ENCODE measurements at places on chromosomes 12 and 14. TPM values are rescaled to one million over a fixed set of nuclear protein-coding genes. Genes with fewer than 3 reads are reported as not detected.
A peak's percentile ranks its signal among the peaks of the same experiment; 100 is the strongest.

DNA sequence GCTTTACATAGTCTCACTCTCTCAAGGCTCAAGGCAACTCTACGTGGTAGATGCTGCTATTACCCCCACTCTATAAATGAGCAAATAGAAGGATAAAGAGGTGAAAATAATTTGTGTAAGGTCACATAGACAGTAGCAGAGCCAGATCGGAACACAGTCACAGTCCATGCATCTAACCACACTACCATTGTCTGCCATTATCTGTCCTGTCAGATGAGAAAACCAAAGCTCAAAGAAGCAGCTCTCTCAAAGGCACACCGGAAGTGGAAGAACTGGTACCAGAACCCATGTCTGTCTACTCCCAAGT is 134.4 kb upstream of the NUDT4 start:
- no peak for DNase-seq

Gene NTF3
- total RNA-seq, result 1.7 TPM

DNA sequence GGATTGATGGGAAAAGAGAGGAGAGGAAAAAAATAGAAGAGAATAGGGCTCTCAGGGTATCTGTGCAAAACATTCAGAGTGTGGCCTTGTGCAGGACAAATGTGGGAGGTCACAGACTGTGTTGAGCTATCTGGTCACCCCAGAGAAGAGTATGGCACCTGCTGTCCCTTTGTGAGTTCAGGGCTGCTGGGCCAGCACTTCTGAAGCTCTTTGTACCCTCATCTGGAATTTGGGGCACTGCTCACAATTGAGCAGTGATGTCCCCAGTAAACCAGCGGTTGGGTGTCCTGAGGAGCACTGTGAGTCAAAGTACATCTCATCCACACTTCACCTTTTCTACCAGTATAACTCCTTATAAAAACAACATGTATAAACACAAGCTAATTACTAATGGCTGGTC is 2.6 kb upstream of the KRT81 start:
- DNase-seq, result no peak

Gene ZNF410
- 110 TPM for total RNA-seq

GRCh38 chr14:101188571-101188915 is 285.0 kb upstream of the RTL1 start:
- DNase-seq, result peak; percentile 6

DNA sequence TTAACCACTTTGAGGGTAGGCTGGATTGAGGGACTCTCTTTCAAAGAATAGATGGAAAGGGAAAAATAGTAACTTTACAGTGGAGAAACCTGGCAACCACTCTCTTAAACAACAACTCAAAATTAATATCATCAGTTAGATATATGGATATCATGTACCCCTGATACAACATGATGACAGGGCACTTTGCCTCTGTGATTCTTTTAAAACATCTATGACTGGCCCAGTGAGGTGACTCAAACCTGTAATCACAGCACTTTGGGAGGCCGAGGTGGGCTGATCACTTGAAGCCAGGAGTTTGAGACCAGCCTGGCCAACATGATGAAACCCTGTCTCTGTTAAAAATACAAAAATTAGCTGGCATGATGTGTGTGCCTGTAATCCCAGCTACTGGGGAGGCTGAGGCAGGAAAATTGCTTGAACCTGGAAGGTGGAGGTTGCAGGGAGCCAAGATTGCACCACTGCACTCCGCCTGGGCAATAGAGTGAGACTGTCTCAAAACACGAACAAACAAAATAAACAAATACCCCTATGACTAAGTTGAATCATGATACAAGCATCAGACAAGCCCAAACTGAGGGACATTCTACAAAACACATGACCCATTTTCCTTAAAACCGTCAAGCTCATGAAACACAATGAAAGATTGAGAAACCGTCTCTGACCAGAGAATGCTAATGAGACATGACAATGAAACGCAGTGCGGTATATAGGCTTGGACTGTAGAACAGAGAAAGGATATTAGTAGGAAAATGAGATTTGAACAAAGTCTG is 26.4 kb upstream of the SLC7A8 start:
- DNase-seq, result peak; percentile 83

DNA sequence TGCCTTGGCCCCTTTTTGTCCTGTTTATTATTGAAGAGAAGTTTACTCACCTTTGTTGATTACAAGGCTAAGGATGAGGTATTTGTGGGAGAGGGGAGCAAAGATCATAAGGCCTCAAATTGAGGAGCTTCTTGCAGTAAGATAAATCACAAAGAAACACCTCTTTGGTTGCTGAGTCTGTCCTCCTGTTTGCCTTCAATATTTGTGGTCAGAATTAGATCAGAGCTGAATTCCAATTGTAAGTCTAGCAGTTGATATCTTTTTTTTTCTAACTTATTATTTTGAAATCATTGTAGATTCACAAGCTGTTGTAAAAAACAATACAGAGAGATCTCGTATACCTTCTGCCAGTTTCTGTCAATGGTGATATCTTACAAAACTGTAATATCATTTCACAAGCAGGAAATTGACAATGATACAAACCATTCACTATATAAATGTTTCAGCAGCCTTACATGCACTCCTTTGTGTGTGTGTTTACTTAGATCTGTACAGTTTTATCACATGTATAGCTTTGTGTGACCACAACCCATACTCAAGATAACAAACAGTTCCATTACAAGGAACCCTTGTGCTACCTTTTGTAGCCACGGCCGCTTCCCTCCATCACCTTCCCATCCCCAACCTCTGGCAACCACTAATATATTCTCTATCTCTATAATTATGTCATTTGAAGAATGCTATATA is 97.4 kb downstream of the KICS2 start:
- DNase-seq, result no peak

DNA sequence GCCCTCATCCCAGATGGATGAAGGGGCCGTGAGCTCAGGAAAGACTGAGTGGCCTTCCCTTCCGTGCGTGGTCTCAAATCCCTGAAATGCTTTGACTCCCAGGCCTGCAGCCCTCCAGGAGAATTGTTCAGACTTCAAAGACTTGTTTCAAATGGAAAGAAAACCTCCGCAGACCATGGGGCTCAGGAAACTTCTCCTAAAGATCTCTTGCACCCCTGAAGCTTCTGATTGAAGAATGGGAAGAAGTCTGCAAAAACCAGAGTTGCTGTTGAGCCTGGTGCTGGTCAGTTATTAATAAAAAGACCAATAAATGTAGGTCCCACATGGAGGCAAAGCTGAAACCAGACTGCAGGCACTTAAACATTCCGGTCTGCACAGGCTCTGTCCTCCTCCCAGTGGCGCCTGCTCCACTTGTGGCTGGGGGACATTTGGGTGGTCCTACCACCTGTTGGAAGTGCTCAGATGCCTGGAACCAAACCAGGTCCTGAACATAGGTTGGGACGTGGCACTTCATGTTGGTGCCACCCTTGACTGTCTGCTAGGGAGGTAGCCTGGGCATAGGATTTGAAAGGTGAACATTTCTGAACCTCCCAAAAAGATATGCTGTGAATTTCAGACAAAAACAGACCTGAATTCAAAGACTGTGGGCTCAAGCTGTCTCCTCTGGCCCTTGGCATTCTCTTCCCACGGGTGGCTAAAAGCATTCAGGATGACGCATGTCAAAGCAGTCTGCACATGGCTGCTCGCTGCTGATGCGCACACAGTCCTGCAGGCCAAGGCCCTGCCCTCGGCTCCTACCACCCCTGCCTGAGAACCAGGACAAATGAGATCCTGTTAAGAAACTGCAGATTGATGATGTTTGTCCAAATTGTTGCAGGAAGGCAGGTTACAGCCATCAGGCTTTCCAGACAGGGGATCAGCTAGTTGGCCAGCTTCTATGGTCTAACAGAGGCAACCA is 36.2 kb upstream of the MEG3 start:
- no peak for DNase-seq

- no peak for DNase-seq
These were observed 70.8 kb upstream of the TMCC3 start for GRCh38 chr12:94721173-94721572.

DNA sequence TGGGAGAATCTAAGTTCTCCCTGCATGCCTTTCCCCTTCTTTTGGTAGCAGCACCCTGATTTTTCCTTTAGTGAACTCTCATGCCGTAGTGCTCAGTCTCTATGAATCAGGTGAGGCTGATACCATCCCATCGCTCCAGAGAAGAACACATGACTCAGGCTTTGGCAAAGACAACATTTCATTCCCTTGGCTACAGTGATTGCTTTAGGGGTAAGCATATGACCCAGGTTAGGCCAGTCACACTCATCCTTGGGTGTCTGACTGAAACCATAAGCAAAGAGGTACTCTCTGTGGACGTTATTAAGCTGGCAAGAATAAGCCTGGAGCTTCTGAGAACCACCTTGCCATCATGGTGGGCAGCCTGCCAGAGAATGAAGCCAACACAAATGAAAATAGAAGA is 141.8 kb downstream of the MYRFL start:
- peak; percentile 15 for DNase-seq

GRCh38 chr14:63896278-63896720 is 43.5 kb downstream of the SYNE2 start:
- DNase-seq, result peak; percentile 83

Gene SERPINA3
- 0.15 TPM for total RNA-seq

DNA sequence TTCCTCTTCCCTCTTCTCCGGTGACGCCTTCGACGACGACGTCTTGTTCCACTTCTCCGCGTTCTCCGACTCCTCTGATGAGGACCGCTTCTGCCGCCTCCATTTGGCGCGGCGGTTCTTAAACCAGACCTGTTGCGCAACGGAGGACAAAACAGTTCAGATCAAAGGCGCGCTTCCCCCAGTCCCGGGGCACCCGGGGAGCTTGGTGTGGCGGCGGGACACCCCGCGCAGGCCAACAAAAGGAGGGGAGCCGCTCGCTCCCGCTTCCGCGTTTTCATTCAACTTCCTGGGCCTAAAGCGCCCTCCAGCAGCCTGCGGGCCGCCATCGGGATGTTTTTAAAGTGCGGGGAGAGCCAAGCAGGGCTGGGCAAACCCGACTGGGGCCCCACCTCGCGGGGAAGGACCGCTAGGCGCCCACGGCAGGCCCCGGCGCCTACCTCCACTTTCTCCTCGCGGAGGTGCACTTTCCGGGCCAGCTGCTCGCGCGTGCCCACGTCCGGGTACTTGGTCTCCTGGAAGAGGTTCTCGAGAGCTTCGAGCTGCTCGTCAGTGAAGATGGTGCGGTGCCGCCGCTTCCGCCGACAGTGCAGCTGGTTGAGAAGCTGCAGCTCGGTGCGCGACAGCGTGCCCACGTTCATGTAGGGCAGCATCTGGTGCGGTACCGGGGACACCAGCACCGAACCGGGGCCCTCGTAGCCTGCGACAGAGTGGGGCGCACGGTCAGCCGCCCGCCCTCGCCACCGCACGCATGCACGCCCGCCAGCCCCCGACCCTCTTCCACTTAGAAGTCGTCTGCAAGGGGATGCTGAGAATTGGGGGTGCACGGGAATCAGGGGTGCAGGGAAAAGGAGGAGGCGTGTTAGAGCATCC is 1.2 kb downstream of the GSC start:
- DNase-seq, result no peak

- peak; percentile 79 for DNase-seq
These were observed 1.3 kb upstream of the RASSF3 start for GRCh38 chr12:64608901-64609535.

Gene KCNC2
- total RNA-seq, result not detected

DNA sequence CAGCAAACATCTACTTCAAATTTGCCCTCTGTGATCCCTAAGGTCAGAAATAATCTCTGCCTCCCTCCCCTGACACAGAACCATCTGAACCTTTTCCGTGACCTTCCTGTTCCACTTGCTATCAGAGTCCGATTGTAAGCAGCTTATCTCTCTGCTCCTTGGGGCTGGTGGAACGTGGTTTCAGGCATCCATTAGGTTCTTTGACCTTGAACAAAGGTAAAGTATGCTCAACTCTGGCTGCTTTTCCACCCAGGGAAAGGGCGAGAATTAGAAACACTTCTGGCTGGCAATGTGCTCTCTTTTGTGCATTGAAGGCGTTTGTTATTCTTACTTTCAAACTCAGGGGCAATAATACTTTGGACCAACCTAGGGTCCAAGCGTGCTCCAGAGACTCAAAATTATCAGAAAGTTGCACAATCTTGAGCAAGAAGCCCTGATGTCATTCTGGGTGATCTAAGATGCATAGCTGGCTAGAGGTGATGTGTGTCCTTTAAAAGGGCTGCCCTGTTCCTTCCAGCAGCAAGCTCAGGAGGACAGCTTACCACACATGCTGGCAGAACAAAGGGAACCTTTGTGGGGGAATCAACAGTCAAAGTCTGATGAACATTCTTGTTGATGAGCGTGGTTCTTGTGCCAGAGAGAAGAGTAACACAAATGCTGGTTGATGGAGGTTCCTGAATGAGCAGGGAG is 29.8 kb downstream of the ADGRD1 start:
- DNase-seq, result no peak

GRCh38 chr14:65433157-65433556 is 20.6 kb downstream of the FUT8 start:
- no peak for DNase-seq

DNA sequence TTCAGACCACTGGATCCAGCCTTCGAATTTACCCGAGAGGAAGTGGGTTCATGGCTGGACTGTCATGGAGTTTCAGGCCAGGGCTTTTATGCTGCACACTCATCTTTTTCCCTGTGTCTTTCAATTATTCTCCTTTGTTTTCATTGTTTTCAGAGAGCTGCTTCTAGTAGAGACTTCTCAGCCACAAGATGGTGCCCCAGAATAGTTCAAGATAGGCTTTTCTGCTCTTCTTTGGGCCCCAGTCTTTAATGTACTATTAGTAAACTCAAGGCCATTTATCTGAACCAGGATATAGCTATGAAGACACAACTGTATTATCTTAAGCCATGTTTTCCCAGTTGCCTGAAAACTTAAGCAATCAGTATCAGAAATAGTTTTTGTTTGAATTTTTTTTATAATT is 30.4 kb upstream of the PSMA6 start:
- peak; percentile 7 for DNase-seq

GRCh38 chr12:107369679-107370078 is 276.3 kb upstream of the CRY1 start:
- DNase-seq, result no peak

- peak; percentile 66 for DNase-seq
These were observed 848 bp downstream of the CTDSP2 start for GRCh38 chr12:57845478-57846284.

Measured in M059J (cell line).